ENCODE measurements at places on chromosomes 6 and 20.

DNA sequence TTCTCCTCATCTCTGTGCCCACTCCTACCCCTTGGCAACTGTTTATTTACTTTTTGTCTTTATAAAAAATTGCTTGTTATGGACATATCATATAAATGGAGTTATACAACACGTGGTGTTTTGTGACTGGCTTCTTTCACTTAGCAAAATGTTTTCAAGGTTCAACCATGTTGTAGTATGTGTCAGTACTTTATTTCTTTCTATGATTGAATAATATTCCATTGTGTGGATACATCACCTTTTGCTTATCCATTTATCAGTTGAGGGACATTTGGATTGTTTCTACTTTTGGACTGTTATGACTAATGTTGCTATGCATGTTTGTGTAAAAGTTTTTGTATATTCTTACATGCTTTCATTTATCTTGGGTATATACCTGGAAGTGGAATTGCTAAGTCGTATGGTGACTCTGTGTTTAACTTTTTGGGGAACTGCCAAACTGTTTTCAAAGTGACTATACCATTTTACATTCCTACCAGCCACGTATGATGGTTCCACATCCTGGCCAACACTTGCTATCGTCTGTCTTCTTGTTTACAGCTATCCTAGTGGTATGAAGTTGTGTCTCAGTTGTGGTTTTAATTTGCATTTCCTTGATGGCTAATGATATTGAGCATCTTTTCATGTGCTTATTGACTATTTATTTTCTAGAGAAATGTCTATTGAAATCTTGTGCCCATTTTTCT lies 84.4 kb downstream of the SLX4IP start:
- peak; percentile 79 for DNase-seq

DNA sequence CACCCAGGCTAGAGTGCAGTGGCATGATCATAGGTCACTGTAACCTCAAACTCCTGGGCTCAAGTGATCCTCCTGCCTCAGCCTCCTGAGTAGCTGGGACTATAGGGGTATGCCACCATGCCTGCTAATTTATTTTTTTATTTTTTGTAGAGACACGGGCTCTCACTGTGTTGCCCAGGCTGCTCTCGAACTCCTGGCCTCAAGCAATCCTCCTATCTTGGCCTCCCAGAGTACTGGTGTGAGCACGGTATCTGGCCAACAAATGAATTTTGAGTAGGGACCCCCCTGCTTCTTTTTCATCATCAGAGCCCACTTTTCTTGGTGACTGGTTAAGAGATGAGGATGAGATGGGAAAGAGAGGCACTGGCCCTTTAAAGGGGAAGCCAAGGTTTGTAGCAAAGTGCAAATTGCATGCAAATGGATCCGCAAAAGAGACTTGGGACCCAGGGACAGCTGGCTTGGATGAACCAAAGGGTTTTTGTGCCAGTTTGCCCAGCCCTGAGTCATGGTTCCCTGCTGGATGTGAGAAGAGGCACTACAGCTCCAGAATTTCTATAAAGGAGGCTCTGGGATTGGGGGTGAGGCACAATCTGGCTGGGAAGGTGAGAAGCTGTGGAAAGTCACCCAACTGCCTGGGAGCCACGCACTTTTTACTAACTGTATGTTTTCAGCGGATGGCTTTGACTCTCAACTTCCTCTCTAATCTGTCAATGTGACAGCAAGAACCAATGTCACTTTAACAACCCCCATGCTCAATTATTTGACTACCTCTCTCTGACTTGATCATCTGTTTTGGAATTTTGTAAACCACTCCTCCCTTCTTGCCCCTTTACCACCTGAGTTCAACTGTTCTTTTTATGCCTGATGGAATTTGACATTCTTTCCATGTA lies 58.7 kb upstream of the RNF24 start:
- no peak for DNase-seq

- DNase-seq, result no peak
Observed at GRCh38 chr6:168935628-168936010, 318.0 kb downstream of the THBS2 start.

DNA sequence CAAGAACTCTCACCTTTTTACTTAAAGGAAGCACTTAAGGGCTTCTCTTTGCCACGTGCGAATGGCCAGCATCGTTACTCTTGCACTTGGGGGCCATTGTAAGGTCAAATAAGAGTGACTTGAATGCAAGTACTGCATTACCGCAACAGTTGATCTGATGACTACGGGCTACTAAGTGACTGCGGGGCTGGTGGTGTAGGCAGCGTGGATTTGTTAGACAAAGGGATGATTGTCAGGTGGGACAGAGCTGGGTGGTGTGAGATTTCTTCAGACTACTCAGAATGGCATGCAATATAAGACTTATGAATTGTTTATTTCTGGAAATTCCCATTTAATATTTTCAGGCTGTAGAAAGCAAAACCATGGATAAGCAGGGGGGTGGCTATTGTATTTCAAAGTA lies 199.7 kb upstream of the UST start:
- DNase-seq, result no peak

DNA sequence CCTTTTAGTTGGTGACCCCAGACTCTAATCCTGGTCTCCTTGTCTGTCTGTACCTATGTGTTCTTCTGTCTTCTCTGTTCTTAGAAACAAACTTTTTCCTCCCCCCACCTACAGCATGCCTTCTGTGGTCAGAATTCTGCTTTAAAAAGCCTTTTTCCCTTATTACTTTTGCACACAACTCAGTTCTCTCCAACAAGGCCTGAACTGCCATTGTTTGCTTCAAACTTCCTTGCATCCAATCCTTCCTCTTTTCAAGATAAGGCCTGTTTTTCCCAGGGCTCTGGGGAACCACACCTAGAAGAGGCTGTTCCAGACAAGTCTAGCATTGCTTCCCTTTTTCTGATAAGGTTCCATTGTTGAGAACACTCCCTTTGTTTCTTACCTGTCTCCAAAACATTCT lies 22.2 kb upstream of the NCOA3 start:
- no peak for DNase-seq

- DNase-seq, result no peak
Observed at GRCh38 chr6:35282472-35282871, 15.1 kb upstream of the DEF6 start.

DNA sequence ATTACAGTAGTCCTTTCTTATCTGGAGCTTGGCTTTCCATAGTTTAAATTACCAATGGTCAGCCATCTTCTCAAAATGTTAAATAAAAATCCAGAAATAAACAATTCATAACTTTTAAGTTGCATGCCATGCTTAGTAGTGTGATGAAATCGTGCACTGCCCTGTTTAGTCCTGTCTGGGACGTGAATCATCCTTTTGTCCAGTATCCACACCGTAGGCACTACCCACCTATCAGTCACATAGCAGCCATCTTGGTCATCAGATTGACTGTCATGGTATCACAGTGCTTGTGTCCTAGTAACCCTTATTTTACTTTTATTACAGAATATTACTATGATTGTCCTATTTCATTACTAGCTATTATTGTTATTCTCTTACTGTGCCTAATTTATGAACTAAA lies 924.1 kb downstream of the EYS start:
- no peak for DNase-seq

DNA sequence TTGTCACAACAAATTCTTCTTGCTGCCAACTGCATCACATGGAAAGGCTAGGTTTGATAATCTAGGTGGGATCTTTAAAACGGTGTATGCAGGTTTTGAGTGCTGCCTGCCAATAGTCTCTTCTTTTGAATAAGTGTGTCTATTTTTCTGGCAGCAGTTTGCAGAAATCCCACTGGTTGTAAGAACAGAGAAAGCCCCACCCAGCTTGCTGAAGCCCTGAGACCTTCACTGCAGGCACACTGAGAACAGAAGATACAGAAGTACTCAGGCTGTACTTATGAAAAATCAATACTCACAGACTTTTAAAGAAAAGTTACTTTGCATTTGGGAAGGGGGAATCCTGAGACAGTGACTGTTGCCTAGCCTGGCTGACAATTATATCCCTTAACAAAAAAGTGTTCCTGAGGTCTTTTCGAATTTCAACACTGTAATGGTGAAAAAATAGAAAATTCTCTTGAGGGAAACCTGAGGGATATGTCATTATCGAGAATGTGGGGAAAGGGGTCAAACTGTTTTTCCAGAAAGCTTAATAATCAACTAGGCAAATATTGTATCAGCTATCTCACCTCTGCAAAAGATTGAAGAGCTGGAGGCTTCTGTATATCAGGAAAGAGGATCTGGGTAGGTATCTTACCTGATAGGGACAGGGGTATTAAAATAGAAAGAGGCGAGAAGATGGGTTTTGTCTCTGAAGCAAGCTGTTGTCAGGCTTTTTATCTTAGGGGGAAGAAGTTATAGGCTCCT lies 199.9 kb downstream of the LRFN2 start:
- no peak for DNase-seq

- no peak for DNase-seq
Observed at GRCh38 chr20:6665621-6666355, 101.7 kb upstream of the BMP2 start.

DNA sequence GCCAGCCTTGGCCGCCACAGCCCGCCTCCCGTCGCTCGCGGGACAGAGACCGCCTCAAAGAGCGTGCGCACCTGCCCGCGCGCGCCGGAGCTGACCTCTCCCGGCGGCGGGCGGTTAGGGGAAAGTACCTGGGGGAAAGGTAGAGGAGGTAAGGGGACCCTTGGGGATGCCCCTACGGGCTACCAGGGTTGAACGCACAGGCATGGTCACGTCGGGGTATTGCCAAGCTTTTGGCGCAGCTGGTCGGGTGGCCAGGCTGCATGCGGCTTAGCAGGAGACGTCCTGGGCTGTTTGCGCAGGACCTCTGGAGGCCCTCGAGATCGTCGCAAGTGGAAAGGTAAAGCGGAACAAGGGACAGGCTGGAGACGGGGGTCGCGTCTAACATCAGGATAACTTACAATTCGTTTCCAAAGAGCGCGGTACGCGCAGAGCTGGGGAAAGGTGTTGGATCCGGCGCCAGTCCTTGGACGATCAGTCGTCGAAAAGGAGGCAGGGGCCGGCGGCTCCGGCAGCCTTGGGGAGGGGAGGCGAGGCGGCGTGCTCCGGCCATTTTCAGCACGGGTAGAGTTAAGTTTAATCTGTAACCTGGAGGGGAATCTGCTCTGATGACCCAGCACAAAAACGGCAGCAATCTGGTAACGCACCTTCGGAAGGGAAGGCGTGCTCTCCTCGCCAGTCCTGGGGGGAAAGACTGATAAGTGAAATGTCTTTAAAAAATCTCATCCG lies 9.0 kb downstream of the GNAS-AS1 start:
- DNase-seq, result no peak

- peak; percentile 66 for DNase-seq
Observed at GRCh38 chr20:11274141-11274594, 600.4 kb upstream of the JAG1 start.

GRCh38 chr6:31874836-31875572 lies 3.8 kb downstream of the SLC44A4 start:
- no peak for DNase-seq

- no peak for DNase-seq
Observed at GRCh38 chr6:7649037-7649810, 59.2 kb downstream of the SNRNP48 start.

DNA sequence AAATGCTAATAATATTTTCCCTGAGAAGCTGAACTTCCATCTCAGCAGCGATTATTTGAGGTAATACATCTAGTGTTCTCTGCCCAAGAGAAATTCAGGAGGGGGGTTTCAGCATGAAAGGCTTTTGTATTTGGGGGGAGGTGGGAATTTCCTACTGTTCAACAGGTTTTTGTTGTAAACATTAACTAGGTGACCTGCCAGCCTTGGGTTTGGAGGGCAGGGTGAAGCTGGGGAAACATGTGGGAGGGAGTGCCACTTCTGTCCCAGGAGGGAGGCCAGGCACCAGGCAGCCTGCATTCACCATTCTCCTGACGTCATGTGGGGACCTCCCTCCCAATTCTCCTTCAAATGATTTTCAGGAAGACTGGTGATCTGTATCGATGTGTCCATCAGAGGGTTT lies 37.7 kb upstream of the PKHD1 start:
- DNase-seq, result no peak

GRCh38 chr6:79570129-79571029 lies 33.1 kb upstream of the LCA5 start:
- peak; percentile 54 for DNase-seq

DNA sequence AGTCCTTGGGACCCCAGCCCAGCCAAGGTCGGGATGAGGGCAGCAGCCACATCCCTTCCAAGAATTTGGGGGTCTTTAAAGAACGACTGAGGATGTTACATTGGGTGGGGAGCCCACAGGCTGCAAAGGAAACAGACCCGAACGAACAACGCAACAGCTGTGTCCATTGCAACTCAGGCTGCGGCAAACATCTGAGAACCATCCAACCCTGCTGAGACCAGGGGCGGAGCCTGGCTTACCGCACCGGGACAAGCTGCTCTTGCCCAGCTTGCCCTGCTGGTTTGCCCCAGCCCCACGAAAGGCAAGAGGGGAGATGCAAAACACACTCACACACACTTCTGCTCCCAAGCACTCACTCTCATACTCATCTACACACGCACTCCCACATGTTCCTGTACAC lies 21.5 kb upstream of the TAF4 start:
- no peak for DNase-seq

DNA sequence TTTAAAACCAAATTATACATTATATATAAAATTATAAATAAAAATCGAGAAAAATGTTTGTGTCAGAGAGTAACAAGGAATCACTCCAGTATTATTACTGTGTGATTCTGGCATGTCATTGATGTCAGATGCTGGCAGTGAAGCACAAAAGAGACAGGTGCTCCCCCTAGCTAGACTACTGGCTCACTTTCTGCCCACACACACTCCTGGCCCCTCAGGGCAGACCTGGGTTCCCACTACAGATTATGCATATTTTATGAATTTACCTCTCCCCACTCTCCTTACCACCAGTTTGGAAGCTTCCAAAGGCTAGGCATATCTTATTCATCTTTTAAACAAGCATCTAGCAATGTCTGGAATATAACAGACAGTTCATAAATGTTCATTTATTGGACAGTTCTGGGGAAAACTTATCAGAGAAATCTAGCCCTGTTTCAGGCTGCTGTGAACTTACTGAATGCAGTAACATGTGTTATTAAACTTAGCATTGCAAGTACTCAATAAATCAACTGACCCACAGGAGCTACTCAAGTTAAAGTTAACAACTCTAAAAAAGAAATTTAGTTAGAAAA lies 12.8 kb downstream of the SNX3 start:
- DNase-seq, result no peak

DNA sequence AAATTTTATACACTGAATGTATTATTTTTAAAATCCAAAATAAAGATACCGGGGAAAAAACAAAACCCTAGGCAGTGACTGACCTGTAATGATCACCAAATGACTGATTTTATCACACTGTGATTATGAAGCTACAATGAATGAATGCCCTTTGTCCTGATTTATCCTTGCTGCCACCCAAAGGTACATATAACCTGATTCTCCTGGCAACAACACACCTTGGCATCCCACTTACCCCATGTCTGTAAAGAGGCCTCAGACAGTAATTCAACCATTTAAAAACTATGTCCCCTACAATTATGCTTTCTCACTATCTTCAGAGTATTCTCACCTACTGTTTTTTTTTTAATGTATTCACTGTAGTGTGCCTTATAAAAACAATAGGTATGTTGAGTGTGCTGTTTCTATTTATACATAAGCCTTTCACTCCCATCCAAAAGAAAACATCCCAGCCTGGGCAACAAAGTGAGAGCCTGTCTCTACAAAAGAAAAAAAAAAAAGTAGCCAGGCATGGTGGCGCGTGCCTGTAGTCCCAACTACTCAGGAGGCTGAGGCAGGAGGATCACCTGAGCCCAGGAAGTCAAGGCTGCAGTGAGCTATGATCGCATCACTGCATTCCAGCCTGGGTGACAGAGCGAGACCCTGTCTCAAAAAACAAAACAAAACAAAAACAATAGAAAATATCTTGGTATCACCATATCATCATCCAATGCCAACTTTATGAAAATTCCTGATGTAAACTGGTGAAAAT lies 21.7 kb downstream of the B4GALT5 start:
- DNase-seq, result no peak
